NCI-H524 treated with DMSO at 0.1 percent for 48 hours (cell line): ENCODE measurements at places on chromosomes 7 and 10.

DNA sequence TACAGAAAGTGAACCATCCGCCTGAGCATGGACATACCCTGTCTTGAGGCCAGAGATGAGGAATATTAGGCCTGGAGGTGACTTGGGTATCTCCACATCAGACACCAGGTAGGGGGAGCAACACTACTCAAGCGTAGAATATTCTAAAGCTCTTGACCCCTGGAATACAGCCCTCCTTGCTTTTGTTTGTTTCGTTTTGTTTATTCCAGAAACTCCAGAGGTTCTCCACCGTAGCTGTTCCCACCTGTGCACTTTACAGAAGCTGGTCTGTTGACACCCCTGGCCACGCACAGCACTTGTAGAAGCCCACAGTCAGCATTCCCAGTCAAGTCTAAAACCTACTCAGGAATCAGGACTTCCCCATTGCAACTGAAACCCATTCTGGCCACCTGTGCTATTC, 139.6 kb upstream of the NEBL start:
- no peak for DNase-seq

DNA sequence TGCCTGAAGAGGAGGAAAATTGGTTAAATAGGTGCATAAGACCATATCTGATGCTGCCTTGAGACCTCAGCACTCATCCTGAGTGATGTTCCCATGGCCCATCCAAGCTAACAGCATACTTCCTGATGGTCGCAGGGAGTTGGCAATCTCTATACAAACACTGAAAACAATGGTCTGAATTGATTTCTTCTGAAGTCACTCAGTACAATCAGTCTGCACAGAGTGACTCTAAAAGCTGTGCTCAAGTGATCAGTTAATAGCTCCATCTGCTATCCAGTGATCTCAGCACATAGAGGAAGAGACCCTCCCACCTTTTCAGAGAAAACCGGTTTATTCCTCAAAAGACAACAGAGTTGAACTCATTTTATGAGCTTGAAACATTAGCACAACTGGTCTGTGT, 3.9 kb downstream of the PPP1R17 start:
- no peak for DNase-seq

GRCh38 chr7:68547799-68548198, 1050.5 kb upstream of the AUTS2 start:
- DNase-seq, result no peak

GRCh38 chr7:41122256-41122987, 580.5 kb downstream of the INHBA start:
- DNase-seq, result no peak

DNA sequence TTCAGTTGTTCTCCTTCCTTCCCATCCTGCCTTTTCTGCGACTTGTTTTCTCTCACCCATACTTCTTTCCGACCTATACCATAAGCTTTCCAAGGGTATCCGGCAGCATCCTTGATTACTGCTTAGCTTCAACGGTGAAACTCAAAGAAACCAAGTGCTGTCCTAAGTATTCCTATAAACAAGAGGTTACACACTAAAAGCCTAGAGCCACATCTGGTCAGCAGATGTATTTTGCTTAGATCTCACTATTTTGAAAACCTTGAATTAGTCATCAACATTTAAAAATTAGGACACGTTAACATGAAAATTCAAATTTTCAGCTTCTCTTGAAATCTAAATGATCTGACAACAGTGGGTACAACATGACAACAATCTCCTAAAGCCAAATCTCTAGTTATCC, 20.0 kb downstream of the ARHGAP21 start:
- no peak for DNase-seq

GRCh38 chr10:61135276-61135721, 191.3 kb upstream of the RHOBTB1 start:
- no peak for DNase-seq

DNA sequence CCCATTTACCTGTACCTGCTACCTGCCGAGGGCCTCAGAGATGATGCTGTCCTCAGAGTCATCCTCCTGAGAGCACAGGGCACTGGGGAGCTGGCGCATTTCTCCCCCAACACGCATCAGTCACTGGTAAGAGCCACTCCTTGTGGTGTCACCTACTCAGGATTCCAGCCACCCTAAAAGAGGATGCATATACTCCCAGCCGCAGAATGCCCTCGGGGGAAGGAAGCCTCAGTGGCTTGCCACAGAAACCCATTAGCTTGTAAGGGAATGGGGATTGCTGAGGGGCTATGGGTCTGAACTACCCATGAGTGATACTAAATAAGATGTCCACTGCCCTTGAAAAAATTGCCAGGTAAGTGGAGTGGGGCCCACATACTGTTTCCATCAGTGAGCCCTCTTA, 279.2 kb downstream of the WDR11 start:
- DNase-seq, result no peak

GRCh38 chr10:116126954-116127695, 145.9 kb downstream of the GFRA1 start:
- no peak for DNase-seq

- DNase-seq, result no peak
Observed at GRCh38 chr7:79008786-79009185, 444.7 kb downstream of the MAGI2 start.

GRCh38 chr7:929311-929711, 25.2 kb downstream of the ADAP1 start:
- no peak for DNase-seq

- no peak for DNase-seq
Observed at GRCh38 chr10:22489467-22489866, 144.2 kb downstream of the SPAG6 start.

DNA sequence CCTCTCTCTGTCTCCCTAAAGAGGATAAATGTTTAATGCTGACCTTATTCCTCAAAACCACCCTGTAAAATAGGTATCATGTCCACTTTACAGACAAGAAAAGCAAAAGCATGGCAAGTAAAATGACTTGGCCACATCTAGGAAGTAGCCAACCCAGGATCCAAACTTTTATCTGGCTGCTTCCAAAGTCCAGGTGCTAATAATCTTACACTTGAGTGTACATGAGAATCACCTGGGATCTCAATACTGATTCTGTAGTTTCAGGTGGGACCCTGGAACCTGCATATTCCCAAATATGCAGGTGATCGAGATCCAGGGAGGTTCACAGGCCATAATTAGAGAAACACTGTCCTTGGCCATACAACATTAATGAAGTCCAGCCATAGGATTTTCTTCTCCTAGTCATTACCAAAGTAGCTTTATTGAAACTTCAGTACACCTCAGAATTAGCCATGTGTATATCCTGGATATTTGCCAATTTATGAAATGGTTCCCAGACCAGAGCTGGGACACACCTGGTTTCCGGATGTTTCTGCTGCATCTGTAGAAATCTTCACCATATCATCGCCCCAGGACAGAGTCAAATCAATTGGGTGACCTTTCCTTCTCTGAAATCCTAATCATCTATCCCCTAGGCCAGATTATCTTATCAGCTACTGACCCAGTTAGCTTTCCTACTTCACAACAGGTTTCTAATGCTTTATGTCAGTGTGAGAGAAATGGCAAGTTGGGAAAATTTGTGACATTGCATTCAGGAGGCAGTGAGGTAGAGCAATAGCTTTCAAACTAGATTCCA, 119.1 kb upstream of the KMT2E start:
- DNase-seq, result no peak

GRCh38 chr10:66684581-66684980, 241.3 kb upstream of the LRRTM3 start:
- no peak for DNase-seq

DNA sequence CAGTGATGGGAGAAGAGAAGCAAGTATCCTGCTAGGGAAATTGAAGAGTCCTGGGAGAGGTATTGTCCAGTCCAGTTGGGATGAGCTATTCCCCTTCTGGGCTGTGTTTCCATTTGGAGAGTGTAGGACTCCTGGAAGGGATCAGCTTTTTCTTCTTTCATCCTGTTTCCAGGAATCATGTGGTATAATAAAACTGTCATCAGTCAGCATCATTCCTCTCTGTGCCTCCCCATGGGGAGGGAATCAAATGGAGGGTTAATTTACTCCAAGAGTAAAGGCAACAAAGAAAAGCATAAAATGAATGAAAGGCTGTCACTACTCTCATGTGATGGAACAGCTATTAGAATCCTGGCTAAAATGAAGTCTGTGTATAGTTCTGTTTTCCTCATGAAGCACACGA, 429.9 kb downstream of the SORCS3 start:
- DNase-seq, result no peak

GRCh38 chr10:75394221-75394620, 7.3 kb downstream of the ZNF503 start:
- no peak for DNase-seq

DNA sequence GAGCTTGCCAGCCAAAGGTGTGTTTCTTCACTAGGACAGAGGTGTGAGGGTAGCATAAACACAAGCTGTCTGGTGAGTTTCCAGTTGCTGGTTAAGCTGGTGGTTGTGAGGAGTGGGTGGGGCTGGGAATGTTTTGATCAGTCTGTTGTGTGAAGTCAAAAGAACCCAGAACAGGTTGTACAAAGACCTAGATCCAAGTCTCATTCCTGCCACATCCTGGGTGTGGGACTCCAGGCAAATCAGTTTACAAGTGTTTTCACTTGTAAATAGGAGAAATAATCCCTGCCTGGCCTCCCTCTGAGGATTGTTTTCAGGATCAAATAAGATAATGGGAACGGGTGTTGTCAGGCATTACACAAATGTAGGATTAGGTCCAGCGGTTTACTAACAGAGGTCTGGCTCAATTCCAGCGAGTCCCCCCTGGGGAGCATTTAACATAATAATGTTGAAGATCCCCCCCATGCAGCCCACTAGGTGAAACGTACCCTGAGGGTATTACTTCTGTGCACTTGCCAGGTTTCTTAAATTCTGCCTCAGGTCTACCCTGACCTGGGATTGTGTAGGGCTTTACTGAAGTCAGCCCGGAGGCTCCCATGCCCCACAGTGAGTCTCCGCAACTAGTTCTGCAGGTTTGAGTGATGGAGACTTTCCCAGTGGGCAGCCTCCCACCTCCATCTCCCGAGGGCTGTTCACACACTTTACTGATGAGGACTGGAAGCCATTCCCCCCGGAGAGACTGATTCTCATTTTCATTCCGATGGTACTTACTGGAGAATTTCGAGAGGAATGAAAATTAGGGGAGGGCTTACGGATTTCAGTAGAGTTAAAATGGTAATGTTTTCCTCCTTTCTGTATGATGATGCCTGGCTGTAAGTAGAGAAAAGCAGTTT, 2.7 kb upstream of the FRAT2 start:
- DNase-seq, result no peak

GRCh38 chr7:12692479-12693259, 5.2 kb downstream of the ARL4A start:
- DNase-seq, result no peak

GRCh38 chr7:20835111-20835750, 48.5 kb upstream of the SP8 start:
- no peak for DNase-seq

DNA sequence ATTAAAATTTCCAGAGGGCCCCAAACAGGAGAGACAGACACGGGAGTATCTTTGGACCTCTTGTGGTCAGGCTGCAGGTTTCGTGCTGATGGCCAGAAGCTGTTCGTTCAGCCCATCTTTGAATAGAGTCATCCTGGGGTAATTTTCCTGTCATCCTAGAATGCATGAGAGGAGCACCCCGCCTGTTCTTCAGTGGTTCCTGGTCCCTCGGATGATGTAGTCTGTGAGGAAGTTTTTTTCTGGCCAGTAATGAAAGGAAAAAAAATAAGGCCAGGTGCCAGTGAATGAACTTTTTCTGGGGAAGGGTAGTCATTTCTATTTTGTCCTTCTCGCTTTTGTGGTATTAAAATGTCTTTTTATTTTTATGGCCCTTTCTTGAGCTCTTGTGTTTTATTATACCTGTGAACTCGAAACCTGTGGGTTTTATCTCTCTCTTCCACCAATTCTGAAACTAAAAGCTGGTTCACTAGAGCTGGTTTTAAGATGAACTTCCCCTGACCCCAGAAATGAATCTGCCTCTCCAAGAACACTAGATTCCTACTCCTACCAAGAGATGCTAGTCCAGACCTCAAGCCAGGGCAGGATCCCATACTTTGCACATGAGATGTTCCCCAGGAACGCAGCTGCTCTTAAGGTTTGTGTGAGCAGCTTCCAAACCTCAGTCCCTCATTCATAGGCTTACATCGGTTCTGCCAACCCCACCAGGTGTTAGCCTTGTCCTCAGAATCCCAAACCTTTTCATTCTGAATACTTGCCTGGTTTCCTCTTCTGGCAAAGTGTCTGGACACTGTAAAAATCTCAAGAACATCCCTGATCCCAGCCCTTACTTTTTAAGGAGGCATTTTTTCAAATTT, 15.4 kb upstream of the MEST start:
- DNase-seq, result no peak

GRCh38 chr7:51973939-51974338, 657.3 kb upstream of the COBL start:
- DNase-seq, result no peak

GRCh38 chr10:131574707-131575430, 263.3 kb upstream of the TCERG1L start:
- DNase-seq, result no peak

- DNase-seq, result no peak
Observed at GRCh38 chr10:79268161-79268601, 79.1 kb upstream of the PPIF start.

DNA sequence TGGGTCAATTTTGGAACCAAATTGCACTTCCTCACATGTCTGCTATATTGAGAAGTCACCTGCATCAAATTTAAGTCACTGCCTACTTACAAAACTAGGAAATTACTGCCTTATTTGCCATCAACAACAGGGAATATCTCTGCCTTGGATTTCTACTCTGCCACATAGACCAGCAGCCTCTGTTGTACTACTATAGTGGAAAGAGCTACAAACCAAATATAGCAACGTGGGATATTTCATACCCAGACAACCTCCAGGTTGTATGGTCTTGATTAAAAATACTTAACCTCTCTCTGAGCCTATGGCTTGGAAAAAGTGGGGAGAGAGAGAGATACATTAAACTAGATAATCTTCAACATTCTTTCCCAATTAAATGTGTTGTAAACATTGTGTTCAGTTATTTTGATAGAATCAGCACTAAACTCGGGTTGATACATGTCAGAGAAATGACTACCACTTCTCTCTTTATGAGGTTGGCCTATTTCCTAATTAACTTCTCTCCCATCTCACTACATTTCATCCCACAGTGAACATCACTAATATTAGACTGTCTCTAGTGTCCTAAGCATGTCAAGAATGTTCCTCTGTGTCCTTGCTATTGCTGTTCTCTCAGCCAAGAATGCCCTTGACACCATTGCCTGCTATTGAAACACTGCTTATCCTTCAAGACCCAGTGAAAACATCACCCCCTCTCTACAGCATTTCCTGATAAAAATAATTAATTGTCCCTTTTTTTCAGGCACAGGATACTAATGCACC, 421.2 kb downstream of the IPMK start:
- no peak for DNase-seq

DNA sequence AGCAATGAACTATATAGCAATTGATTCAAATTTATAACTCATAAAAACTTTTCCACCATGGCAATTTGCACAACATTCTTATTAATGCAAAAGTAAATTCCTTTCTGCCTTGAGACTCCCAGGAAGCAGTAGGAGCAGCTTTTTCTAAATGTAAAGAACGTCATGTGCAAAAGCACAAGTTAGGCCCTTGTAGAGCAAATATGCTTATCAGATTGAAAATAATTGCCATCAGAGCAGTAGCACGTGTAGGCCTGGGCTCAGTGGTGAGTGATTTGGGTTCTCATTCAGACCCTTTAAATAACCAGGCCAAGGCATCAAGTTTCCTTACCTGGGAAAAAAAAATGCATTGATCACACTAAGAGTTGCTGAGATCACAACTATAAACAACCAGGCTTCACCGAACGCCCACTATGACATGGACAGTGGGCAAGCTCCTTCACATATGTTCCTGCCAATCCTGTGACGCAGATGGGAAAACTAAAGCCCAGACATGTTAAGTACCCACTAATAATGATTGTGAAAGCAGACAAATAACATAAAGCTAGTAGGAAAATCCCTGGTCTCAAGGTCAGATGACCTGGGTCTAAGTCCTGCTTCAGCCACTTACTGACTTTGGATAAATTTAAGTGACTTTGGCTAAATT, 22.1 kb upstream of the SAR1A start:
- no peak for DNase-seq
